ENCODE measurements at places on chromosomes 3 and 15. TPM values are rescaled to one million over a fixed set of nuclear protein-coding genes. Genes with fewer than 3 reads are reported as not detected.

The WDR72 gene
- total RNA-seq: not detected

GRCh38 chr3:171267104-171267503 is 193.1 kb downstream of the TNIK start:
- DNase-seq: no peak

DNA sequence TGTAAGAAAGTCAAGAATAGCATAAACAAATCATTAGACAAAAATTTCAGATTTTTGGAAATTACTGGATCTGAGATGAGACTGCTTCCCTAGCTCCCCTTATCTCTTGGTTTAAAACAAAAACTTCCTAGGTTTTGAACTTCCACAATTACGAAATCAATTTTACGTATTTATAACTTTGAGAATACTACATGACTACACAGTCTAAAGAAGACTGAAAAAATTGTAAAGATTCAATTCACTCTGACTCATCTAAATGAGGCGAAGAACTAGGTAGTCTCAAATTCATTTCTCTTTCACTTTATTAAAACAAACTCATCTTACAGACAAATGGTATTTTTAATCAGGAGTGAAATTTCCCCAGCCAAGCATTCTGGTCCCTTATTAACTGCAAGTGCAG is 10.3 kb downstream of the CCDC54 start:
- no peak for DNase-seq

GRCh38 chr15:48596841-48597240 is 48.7 kb downstream of the FBN1 start:
- DNase-seq: no peak

DNA sequence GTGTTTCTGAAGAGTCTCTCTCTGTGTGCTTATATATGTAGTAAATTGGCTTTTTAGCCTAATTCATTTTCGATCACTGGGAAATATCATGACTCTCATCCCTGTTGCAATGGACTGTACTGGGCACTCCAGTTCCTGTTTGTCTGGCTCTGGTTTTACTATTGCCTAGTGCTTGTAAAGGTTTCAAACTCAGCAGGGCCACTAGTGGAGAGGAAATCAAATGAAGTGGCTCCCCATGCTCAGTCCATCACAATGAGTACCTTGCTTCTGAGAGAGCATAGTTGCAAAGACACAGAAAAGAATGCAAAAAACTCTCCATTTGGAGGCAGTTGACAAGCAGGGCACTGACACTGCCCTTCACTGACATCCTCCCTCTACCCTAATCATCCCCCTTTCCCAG is 167.8 kb downstream of the TAFA4 start:
- DNase-seq: no peak
